ENCODE measurements at places on chromosomes 5 and 9.
A peak's percentile ranks its signal among the peaks of the same experiment; 100 is the strongest.

DNA sequence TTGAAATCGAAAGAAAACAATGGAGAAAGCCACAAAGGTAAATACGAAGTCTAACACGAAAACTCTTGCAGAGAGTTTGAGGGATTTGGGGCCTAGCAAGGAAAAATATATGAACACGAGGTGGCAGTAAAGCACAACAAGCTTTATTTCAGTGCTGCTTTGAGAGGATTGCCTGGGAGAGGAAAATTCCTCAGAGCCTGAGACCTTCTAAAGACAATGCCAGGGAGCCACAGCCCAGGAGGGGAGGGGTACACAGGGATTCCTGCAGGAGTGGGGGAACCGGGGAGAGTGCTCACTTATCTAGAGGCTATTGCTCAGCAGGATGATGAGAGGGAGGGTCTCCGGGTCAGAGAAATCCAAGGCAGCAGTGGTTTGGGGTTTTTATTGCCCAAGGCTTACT is 134.9 kb upstream of the ADCY2 start:
- DNase-seq: peak; percentile 9

GRCh38 chr9:93139365-93140182 is 5.5 kb upstream of the NINJ1 start:
- DNase-seq: no peak

DNA sequence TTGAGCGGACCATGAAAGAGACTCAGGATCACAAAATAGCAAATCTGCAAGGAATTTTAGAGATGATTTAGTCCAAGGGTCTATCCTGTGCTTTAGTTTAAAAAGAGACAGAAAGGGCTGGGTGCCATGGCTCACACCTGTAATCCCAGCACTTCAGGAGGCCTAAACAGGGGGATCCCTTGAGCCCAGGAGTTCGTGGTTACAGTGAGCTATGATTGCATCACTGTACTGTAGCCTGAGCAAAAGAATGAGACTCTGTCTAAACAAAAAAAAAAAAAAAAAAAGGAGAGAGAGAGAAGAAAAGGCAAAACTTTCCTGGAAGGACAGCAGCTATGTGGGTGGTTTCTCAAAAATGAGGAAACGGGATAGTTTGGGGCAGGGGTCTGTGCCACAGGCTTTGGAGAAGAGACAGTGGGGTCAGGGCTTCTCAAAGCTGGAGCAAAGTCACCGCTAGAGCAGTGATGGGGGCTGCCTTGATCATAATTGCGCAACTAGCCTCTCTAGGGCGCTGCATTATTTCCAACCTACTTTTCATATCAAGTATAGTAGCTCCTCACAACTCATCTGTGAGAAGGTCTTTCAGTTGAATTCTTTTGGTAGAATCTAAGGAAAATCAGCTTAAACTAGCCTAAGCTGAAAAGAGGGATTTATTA is 8.5 kb upstream of the ANKH start:
- DNase-seq: peak; percentile 37

GRCh38 chr5:89992201-89992600 is 417.4 kb downstream of the CETN3 start:
- no peak for DNase-seq

GRCh38 chr5:71955723-71956122 is 151.6 kb upstream of the MAP1B start:
- DNase-seq: no peak

- DNase-seq: no peak
These were observed 14.1 kb downstream of the FEM1C start for GRCh38 chr5:115530426-115530825.

- DNase-seq: peak; percentile 47
These were observed 734 bp downstream of the SKP1 start for GRCh38 chr5:134175921-134176510.

DNA sequence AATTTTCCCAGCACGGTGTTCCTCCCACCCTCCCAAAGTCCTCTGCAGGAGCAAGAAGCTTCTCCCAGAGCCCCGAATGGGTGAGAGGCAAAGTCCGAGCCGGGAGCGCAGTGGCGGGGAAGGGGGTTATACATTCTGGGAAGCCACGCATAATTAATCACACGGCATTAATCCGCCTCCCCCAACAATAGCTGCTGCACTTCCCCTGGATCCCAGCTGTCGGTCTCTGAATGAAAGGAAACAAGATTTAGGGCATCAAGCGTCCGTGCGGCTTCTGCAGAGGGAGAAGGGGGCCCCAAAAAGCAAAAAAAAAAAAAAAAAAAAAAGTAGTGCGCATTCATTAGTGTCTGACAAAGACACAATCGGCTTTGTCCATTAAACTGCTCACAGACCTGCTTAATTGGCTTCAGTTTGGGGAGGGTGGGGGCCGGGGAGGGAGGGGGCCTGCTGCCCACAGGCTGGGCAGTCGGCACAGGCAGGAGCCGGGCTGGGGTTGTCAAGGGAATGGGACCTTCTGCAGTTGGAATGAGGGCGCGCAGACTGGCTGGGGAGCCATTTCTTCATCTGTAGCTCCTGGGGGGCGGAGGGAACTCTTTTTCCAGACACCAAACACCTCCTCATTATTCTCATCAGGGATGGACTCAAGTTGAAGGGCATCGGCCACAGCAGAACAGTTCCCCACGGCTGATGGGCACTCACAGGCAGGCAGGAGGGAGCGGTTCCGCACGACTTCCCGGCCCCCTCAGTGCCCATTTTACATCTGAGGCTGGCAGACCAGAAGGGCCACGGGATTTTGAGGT is 3.4 kb downstream of the NOTCH1 start:
- no peak for DNase-seq

DNA sequence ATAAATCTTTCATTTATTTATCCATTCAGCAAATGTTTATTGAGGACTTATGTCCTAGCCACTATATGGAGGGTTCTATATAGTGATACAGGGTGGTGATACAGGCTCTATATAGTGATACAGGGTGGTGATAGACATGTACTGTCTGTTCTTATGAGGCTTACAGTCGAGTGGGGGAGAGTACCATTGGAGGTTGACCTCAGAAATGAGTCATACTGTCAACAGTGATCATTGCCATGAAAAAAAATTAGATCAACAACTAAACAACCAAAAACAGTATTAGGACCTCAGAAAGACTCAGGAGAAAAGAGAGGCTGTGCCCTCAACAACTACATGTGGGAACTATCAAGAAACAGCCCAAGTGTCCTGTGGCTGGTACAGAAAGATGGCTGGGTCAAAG is 22.0 kb downstream of the PAPPA start:
- no peak for DNase-seq

- peak; percentile 98 for DNase-seq
These were observed 27.5 kb downstream of the B4GALT1 start for GRCh38 chr9:33139421-33140228.

GRCh38 chr5:80072103-80073073 is 37.2 kb downstream of the THBS4 start:
- DNase-seq: peak; percentile 1

DNA sequence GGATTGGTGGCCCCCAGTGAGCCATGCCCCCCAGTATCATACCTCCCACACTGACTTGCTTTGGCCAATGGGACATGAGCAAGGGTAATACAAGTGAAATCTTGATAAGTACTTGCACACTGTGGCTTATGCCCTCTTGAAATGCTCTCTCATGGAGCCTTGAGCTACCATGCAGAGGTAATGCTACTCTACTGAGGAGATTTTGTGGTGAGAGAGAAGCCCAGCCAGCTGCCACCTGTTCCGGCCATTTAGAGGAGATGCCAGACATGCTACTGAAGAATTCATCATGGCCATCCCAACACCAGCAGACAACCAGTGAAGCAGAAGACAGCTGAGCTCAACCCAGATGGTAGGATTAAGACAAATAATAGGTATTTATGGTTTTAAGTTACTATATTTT is 299.5 kb downstream of the MEF2C start:
- DNase-seq: no peak

DNA sequence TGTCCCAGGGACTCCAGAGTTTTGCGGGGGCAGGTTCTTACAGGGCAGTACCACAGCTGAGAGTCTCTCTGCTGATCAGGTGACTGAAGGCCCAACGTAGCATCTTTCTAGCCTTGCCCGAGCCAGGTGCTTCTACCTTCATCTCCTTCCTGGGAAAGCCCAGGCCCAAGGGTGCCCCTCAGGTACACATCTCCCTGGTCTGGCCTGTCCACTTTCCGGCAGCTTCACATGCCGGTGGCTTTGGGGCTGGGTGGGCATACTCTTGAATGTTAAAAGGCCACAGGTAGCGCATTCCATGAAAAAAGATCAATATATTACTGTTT is 5.7 kb upstream of the PHYKPL start:
- no peak for DNase-seq

- DNase-seq: peak; percentile 80
These were observed 71.1 kb upstream of the IL17B start for GRCh38 chr5:149450199-149450598.

DNA sequence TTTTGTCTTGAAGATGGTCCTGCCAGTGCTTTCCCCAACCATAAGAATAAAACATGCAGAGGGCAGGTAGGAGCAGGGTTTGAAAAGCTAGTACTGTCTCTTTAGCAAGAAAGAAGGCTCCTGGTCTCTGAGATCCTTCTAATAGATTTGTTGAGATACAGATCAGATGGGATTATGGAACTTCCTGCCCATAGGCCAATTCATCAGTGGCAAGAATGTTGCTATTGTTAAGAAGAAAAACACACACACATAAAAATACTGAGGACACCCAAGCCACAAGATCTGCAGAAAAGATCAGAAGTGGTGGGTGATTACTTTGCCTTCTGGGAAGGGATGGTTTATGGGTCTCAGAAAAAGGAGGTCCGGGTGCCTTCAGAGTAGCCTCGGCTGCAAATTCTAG is 59.8 kb downstream of the TNC start:
- no peak for DNase-seq

- no peak for DNase-seq
These were observed 368.1 kb upstream of the GRIA1 start for GRCh38 chr5:153122403-153122802.

DNA sequence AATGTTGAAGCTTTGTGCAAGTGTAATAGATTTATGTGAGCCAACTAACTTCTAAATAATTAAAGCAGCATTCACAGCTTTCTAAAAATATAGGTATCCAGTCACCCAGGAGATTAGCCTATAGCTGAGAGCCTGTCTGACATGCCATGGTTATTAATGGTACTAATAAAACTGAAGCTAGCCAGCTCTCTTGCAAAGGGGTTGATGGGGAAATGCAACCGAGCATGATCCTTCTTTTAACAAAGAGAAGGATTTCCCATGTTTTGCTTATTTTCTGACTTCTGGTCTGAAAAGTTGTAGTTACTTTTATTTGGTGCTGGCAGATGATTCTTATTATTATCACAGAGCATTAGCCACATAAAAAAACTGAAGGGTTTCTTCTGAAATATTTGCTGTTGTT is 488.7 kb upstream of the CYLC2 start:
- no peak for DNase-seq

- peak; percentile 41 for DNase-seq
These were observed 105.4 kb downstream of the SLC25A46 start for GRCh38 chr5:110844251-110844650.

GRCh38 chr9:109600142-109600541 is 102.0 kb upstream of the PTPN3 start:
- peak; percentile 96 for DNase-seq

DNA sequence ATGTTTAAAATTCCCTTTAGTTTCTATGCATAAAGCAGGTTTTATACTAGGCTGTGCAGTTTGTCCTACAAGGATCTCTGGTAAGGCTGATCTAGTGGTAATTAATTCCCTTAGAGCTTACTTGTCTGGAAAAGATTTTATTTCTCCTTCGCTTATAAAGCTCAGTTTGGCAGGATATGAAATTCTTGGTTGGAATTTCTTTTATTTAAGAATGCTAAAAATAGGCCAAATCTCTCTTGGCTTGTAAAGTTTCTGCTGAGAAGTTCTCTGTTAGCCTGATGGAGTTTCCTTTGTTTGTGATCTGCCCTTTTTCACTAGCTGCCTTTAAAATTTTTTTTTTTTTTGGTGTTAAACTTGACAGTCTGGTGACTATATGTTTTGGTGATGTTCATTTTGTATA is 237.1 kb upstream of the TLE4 start:
- DNase-seq: no peak

- DNase-seq: peak; percentile 49
These were observed 45.5 kb downstream of the ECPAS start for GRCh38 chr9:111438541-111439235.

DNA sequence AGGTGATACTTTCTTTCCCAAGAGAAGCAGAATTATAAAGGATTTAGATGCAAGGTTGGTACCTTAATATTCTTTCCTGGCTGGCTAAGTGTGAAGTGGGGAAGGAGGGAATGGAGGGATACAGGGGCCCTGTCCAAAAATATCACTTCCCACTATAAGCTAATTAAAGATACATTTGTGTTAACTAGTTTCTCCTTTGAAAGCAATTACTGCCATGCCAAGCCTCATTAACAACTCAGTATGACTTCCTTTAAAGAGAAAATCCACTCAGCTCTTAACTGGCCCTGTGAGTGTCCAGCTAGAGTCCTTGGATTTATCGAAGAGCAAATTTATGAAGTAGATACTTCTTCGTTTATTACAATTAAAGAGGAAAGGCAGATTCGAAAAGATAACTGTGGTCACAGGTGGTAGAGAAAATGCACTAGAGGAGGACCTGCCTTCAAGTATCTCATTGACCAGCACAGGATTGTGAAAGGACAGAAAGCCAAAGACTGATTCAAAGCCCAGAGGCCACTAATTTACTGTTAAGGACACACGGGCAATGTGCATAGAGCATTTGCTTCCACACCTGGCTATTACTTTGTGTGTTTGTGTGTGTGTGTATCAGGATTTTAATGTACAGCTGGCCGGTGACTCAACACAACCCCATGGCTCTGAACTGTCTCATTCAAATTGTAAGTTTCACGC is 11.2 kb upstream of the GLDC start:
- no peak for DNase-seq

DNA sequence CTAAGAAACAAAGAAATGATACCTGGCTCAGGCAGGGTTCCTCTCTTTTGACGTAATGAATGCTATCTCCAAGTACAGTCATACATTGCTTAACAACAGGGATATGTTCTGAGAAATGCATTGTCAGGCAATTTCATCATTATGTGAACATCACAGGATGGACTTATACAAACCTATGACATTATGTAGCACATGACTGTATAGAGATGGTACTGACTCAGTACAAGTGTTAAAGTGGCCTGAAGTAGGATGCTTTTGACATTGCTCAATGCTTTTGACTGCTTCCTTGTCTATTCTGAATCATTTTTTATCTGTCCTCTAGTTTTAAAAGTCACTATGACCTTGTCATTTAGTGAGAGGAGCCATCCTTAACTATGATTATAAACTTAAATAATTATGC is 147.6 kb downstream of the NR2F1-AS1 start:
- peak; percentile 90 for DNase-seq

DNA sequence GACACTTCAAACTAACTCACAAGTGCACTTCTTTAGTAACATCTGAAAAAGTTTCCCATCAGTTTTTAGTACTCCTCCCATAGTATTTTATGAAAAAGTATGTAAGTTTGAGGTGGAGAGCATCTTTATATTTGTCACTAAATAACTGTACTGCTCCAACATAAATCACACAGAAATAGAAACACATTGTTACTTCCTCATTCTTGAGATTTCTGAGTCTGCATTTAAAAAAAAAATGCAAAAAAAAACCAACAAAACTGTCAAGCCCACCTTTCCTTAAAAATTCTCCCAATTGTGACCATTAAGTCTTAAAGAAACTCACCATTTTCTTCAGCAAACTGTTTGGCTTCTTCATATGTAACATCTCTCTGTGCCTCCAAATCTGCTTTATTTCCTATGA is 18.7 kb downstream of the RAB14 start:
- DNase-seq: no peak

- peak; percentile 45 for DNase-seq
These were observed 13.1 kb downstream of the GPRIN1 start for GRCh38 chr5:176596689-176597416.

Measured in fibroblast of lung (primary cell).